ENCODE measurements at places on chromosomes 4 and X.

DNA sequence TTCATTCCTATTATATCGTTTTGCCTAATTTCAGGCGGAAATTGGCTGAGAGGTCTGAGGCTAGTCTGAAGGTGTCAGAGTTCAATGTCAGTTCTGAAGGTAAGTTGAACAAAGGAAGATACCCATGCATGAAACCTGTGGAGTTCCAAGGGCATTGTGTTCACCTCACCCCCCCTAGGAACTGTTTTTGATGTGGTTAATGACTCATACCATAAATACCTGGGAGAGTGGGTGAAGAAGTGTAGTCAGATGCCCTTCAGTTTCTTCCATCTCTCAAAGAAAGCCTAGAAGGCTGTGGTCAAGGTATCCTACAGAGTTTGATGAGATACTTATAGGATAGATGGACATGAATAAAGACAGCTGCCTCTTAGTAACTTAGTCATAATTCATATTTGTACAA, 2.7 kb downstream of the UTP14A start:
- DNase-seq, result no peak

DNA sequence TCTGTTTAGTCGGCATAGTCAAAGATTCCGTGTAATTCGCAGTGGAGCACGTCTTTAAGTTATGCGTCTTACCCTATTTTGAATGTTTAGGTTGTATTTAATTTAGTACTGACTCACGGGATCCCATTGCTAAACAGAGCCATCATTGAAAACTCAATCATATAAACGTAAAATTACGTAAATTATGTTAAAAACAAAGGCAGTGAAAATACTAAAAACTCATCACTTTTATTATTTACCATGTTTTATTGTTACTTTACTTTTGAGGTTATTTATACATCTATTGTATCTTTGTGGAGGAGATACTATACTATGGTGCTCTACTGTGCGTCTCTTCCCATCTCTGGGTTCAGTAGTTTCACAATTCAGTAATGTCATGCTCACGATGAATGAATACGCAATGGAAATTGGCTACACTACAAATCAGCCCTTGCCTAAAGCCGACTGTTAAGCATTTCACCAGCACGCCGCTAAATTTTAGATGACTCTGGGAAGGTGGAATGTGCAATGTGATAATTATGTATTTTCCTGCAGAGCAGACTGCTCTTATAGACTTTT, 944 bp downstream of the FUNDC2 start:
- DNase-seq, result peak; percentile 33

DNA sequence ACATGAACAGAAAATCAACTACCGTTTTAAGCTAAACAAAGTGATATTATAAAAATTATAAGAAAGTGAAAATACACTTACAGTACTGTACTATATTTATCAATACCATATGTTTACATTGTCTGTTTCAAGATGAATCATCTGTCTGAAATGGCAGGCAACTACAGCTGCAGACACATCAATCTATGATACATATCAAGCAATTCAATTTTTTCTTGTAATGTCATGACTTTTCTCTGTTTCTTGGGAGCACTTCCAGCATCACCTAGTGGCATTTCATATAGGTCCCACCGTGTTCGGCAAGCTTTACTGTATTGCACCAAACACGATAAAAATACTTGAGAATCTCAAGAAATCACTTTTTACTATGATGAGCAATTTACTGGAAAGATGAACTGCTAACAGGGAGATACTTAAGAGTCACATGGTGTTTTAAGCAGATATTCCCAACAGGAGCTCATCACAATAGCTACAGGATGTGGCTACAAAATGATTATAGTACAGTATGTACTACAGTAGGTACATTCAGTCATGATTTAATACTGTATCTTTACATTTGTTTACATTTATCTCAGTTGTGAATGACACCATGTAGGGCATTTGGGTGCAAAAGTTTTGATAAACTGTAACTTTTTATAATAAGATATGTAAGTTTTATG, 207.4 kb downstream of the ADAM29 start:
- no peak for DNase-seq

DNA sequence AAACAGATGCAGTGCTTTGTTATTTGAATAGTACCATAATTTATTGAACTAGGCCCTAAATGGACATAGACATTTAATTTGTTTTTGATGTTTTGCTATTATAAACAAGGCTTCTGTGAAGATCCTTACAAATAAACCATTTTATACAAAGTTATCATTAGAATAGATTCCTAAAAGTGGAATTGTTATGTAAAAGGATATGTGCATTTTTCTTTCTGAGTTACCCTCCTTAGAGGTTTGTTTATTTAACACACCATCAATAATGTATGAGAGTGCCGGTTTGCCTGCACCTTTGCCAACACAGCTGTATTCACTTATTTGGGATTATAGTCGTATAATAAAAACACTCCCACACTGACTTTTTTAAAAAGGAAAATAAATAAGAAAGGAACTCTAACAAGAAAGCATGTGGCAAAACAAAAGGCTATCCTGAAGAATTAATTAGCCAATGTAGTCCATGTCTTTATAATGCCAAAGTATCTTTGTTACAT, 84.8 kb downstream of the PAK3 start:
- DNase-seq, result no peak

DNA sequence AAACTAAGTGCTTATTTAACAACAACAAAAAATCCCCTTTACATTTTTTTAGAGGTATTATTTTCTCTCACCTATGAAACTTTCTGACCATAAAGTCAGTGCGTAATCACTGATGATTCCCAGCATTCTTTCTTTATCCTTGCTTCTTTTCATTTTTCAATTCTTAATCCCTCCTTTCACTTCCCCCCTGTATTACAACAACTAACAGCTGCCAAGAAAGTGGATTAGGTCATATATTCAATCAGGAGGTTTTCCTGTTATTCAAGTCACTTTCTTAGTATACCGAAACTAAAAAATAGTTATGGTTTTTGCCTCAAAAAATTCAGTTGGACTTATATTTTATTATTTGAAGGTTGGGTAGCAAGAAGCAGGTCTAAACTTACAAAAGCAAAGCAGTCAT, 2.1 kb upstream of the STAP1 start:
- no peak for DNase-seq

DNA sequence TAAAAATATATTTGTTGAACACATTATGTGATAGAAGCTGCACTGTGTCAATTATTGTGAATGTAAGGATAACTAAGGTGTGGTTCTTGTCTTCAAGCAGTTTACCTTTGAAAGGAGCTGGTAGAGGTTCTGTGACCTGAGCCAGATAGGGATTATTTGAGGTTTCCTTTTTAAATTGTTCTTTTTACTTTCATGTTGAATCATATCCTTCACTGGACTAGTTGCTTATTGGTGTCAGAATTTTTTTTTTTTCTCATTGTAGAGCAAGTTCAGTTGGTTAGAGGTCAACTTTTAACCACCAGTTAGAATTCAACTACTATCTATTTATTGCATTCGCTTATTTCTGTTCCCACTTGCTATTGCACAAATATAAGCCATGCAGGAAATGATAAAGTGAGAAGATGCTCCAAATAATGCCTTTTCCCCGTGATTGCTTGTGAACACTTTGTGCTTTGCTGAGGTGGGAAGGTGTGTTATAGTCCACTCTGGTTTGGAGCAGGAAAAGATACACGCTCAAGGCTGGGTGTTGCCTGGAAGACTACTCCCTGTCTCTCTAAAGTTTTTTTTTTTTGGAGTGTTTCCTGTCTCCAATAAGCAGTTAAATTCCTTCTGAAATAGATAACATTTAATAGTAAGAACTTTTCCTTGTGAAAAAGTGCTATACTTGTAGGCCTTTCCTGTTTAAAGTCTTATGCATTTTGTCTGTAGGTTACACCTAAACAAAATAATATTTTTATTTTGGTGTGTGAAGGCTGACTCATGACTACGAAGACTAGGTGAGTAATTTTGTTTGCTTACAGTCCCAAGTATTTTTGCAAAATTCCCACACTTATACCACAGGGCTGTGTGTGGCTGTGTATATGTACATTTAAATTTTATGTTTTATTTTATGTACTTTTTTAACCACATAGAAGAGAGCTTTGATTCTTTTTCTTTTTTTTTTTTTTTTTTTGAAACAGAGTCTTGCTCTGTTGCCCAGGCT, 83.8 kb upstream of the LCORL start:
- DNase-seq, result no peak

DNA sequence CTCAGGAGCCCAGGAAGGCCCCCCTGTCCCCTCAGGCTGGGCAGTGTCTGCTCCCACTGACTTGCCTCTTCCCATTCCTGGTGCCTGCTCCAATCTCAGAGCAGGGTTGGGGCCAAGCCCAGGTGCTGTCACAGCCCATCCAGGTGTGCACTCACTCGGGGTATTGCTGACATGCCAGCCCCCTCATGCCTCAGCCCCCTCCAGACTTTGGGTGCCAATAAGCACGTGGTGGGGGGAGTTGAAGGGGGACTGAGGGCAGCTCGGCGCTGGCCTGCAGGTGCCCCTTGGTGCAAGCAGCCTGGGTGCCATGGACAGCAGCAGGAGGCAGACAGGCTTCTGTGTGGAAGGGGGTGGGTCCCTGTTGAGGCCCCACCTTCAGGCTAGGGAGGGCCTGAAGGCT, 28.4 kb downstream of the NAA11 start:
- no peak for DNase-seq

- DNase-seq, result no peak
Measured at GRCh38 chrX:28058901-28059300, 77.7 kb upstream of the DCAF8L1 start.

GRCh38 chrX:19515615-19516105, 352 bp upstream of the MAP3K15 start:
- DNase-seq, result no peak

- DNase-seq, result no peak
Measured at GRCh38 chr4:150447356-150447755, 134.6 kb upstream of the MAB21L2 start.

DNA sequence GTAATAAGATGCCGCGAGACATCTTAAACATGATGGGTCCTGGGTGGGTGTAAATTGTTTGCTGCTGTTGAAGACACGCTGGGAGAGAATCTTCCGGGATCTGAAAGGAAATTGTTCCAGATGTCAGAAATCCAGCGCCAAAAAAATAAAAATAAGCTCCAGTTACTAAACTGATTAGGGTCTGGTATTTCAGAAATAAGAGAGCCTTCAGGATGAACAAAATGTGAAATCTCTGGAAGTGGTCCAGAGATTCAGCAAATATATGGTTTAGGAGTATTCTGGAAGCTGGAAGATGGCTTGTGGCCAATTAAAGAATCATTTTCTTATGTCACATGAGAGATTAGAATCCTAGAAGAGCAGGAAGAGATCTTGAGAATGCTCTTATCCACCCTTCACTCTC, 75.8 kb upstream of the NHS start:
- peak; percentile 12 for DNase-seq

DNA sequence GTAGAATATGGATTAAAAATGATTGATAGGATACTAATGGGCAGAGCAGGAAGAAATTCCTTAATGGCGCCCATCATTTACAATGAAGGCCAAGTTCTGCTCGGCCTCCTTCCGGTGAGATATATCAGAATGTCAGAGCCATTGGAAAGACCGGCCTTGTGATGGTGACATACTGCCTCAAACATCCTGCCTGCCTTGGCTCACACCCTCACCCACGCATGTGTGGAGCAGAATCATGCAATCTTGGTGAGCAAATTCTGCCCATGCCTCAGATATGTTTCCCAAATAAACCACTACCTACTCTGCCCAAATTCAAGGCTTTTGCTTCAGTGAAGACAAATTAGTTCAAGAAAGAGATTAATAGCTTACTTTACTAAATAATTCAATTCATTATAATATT, 163.3 kb downstream of the MID1 start:
- DNase-seq, result no peak

DNA sequence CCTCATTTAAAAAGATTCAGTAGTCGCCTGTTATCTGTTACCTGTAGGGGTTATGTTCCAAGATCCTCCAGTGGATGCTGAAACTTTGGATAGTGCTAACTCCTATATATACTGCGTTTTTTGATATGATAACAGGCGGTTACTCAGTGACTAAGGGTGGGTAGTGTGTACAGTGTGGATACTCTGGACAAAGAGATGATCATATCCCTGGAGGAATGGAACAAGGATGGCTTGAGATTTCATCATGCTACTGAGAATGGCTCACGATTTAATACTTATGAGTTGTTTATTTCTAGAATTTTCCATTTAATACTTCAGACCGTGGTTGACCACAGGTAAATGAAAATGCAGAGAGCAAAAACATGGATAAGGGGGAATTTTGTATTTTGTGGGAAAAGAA, 21.5 kb downstream of the FAM47E start:
- no peak for DNase-seq
